ENCODE measurements at places on chromosomes 7 and 10.

DNA sequence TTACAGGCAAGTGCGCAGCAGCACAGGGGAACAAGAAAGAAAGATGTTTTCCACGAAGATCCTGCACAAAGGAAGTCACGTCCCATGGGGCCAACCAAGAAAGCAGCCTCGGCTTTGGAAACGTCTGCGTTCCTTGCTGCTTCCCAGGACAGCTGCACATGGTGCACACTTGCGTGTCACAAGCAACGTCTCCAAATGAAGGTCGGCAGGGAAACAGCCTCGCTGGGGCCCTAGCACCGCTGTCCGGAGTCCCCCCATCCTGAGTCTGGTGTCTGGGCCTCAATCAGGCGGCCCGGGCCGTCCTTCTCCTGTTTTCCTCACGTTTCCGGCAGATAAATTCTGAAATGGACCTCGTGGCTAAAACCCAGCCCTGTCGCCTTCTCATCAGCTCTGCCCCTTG, 206.2 kb downstream of the DIP2C start:
- no peak for DNase-seq

- no peak for DNase-seq
These were observed 70.7 kb downstream of the ZNF92 start for GRCh38 chr7:65444205-65444842.

GRCh38 chr7:24284699-24285506, 913 bp downstream of the NPY start:
- DNase-seq = no peak

DNA sequence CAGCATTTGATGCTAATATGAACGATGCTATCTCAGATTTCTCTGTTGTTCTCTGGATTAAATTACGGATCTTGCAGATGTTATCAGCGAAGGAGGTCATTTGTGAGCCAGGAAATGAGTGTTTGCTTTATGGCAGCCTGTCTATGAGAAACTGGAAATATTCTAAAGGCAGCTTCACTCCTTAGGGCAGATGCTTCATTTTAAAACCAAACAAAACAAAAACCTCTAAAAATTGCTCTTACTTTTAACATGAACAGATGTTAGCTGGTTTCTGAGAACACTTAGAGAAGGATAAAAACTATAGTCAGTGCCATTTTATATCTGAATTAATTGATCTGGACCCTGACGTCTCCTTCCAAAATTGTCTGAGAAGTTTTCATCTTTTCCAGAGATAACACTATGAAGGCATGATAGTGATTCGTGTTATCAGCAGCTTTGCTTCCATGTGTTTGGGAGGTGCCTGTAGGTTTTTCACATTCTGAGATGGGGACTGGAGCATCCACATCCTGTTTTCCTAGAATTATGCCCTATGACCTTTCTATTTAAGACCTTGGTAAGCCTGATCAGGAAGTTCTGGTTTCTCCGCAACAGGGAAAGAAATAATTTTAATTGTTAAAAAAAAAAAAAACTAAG, 53.1 kb downstream of the CPED1 start:
- DNase-seq = no peak

- DNase-seq = peak; percentile 69
These were observed 10.3 kb downstream of the CRHR2 start for GRCh38 chr7:30671793-30672465.
